NB4 (cell line): ENCODE measurements at places on chromosomes 11 and 22.

GRCh38 chr11:95531116-95531515 lies 258.5 kb downstream of the FAM76B start:
- peak; percentile 66 for DNase-seq

GRCh38 chr11:122723106-122723505 lies 67.6 kb downstream of the UBASH3B start:
- DNase-seq: no peak

DNA sequence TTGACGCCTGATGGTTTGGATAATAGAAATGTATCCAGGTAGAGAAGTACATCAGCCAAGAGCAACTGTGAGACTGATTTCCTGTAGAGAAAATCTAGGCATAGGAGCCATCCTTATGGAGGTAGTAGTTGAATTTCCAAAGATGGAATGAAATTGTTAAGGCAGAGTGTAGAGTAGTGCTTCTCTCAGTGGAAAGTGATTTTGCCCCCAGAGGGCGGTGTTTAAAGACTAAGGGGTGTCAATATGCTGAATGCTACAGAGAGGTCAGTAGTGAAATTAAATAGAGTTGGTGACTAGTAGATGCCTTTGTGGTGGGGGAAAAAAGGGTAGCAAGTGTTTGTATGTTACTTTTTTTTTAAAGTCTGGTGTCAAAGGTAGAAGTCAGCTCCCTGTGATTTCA lies 54.5 kb downstream of the TRIM44 start:
- no peak for DNase-seq

- DNase-seq: peak; percentile 73
Measured at GRCh38 chr11:114026355-114026754, 33.2 kb upstream of the ZBTB16 start.

- DNase-seq: peak; percentile 30
Measured at GRCh38 chr11:114892381-114893197, 214.3 kb downstream of the NXPE2 start.

DNA sequence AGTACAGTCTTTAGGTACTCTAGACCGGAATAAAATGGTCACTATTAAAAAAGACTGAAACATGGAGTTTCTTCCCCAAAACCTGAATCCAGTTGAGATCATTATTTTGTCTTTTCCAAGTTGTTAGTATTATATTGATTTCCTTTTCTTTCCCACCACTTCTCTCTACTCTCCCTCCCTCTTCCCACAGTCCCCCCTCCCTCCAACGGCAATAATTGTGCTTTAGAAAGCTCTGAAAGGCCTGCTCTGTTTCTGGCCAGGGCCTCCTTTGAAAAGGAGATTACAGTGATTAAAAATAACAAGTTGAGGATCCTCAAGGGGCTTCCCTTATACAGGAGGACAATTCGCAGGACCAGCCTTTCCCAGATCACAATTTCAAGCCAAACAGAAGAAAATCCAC lies 3.5 kb downstream of the SPON1 start:
- no peak for DNase-seq

DNA sequence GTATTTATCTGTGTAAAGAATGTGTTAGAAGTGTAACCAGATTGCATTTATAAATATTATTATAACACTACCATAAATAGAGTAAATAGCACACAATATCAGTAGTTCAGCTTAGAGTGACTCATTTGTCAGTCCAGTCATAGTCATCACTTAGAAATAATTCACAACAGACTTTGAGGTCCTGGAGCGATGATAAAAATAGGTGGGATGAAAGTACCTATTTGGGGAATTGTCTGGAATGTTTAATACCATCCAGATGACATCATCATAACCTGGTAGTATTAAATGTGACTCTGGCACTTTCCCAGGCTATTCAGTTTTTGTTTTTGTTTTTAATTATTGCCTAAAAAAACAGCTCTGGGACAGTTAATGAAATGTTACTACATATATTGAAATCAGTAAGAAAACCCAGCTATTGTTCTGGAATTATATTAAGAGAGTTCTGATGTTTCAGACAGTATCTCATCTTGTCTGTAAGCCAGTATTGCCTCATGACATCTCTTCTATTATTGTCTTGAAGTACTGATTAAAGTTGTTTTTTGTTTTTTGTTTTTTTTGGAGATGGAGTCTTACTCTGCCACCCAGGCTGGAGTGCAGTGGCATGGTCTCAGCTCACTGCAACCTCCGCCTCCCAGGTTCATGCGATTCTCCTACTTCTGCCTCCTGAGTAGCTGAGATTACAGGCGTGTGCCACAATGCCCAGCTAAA lies 74.8 kb downstream of the SIK2 start:
- no peak for DNase-seq

- DNase-seq: no peak
Measured at GRCh38 chr11:69791276-69792180, 16.4 kb upstream of the FGF4 start.

DNA sequence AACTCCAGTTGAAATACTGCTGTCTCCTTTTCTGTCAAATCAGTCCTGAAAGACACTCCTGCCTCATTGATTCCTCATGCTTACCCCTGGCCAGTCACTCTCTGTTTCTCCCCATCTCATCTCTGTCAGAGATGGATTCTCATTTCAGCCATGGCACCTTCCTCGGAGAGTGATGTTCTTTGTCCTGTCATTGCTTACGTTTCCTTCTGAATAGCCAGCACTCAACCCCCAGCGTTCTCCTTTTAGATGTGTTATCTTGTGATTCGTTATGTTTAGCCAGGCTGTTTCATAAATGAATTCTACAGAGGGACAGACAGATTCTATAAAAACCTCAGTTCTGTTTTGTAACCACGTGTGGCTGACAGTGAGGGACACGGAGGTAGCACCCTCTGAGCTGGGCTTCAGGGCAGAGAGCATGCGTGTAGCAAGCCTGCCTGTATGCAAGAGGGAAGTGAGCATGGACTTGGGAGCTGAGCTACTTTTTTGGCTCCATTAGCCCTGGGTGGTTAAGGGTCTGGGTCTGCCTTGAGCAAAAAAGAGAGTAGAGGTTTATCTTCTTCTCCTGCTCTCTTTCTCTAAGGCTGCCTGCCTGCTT lies 354.6 kb downstream of the DDX10 start:
- DNase-seq: no peak

DNA sequence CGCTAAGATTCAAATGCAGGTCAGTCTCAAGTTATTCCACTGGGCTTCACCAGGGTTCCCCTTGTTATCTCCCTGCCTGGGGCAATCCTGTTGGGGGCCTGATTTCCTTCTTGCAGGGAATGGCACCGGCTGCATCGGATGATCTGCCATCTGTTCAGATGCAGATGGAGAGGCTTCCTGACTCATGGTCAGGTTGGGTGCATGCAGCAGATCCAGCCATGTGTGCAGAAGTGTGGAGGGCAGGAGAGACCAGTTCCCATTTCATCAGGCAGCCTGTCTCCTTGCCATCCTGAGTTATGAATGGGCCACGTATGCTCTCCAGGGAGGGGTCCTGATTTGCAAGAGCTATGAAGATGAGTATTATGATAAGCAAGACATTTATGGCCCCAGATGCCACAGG lies 161.2 kb upstream of the PLET1 start:
- no peak for DNase-seq

- DNase-seq: peak; percentile 73
Measured at GRCh38 chr22:50269573-50269969, 609 bp downstream of the MAPK11 start.

GRCh38 chr11:77206264-77207018 lies 78.4 kb downstream of the MYO7A start:
- DNase-seq: peak; percentile 23

- no peak for DNase-seq
Measured at GRCh38 chr11:122692444-122692843, 36.9 kb downstream of the UBASH3B start.

DNA sequence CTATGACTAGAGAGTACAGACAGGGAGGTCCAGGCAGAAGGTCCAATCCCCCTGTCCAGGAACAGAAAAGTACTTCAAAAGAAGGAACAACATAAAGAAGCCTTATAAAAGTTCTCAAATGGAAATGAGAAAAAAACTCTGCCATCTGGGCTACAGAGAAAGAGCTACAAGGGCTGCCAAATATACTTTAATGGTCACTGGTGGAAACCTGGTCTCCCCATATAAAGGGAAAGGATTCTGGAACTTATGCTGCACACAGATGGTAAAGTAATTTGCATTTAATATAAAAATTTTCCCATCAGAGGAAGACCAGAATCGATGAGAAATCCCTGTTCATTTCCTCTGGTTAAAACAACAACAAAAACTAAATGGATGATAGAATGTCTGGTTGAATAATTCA lies 119.4 kb upstream of the MTMR2 start:
- no peak for DNase-seq

DNA sequence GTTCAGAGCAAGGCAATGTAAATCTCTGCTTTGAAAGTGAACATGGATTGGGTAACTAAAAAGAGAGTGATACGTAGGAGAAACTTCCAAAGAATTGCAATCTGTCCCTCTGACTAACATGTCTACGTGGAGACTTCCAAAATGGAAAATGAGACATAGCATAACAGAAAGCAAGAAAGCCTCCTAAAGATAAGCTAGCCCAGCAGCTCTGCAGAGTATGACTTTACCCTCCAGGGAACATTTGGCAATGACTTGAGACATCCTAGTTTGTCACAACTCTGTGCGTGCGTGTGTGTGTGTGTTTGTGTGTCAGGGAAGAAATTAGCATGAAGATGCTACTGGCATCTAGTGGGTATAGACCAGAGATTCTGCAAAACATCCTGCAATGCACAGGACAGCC lies 817.4 kb downstream of the NTM start:
- no peak for DNase-seq

GRCh38 chr11:67640758-67641337 lies 1.3 kb upstream of the TBX10 start:
- no peak for DNase-seq

GRCh38 chr22:29012101-29012433 lies 49.6 kb downstream of the C22orf31 start:
- no peak for DNase-seq

DNA sequence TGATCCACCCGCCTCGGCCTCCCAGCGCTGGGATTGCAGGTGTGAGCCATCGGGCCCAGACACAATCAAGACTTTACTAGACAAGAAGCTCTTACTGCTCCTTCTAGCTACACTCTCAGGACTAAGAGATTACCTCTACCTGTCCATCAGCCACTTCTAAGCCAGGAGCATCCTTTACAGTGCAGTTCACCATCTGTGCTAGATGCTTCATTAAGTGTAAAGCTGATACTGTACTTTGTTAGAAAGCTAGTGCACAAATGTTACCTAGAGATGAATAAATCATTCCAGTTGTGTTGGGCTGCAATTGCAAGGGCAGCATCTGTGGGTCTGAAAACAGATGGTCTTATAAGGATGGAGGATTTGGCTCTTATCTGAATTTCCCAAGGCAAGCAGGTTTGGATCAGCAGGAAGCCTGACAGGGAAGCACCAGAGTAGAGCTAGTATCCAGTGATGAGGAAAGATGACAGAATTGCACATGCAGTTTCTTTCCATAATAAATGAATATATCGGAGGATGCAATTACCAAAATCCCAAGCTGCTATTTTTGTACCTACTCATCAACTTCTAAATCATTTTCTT lies 58.3 kb downstream of the FAM168A start:
- DNase-seq: no peak

GRCh38 chr22:48807155-48807554 lies 1020.5 kb downstream of the BRD1 start:
- no peak for DNase-seq

- DNase-seq: no peak
Measured at GRCh38 chr22:47034905-47035419, 272.5 kb downstream of the TBC1D22A start.

DNA sequence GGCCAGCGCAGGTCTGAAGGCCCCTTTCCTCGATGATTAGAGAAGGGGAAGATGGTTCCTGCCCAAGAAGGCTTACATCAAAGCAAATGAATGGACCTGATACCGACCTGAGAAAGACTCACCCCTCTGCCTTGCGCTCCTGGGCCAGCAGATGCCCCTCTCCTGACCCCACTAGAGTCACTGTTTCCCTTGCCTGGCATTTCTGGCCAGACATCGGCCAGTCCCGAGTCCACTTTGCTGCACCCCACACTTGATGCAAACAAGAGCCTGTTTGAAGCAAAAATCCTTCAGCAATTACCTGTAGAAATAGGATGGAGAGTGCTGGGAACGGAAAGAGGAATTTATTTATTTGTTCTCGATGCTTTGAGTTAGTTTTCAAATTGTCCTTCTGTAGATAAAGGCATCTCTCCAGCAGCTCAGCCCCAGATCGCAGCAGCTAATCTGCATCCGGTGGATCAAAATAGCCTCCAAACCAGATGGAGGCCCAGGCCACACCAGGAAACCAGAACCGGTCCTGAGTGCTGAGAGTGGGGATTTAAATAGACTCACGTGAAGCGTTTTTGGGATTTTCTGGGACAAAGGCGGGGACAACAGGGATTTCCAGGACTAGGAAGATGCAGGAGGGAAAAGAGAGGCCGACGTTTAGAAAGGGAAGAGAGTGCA lies 148.6 kb downstream of the TRIM29 start:
- no peak for DNase-seq

- no peak for DNase-seq
Measured at GRCh38 chr22:36480941-36481392, 473 bp downstream of the TXN2 start.

DNA sequence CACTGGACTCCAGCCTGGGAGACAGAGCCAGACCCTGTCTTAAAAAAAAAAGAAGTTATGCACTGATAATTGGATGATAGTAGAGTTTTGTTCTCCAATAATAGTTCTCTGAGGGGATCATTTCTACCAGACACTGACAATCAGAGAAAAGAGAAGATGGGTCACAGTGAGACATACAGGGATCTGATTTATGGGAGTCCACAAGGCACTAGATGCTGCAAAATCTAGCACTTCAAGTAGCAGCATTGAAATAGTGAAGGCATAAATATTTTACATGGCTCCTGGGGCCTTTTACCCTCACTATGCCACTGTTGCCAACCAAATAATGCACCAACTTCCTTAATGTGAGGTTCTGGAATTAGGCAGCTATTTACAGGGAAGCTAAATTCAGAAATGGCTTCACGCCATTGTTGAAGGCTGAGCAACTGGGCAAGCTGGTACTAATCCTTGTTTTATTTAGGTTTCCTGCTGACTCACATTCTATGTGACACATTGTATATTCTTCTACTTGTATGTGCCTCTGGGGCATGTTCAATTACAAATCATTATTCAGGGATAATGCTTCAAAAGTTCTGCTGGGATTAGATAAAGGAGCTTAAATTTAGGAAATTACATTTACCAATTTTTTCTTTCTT lies 38.2 kb upstream of the ABTB2 start:
- DNase-seq: no peak

- peak; percentile 68 for DNase-seq
Measured at GRCh38 chr22:19577422-19577966, 53.3 kb upstream of the CLDN5 start.

GRCh38 chr11:66851239-66851596 lies 5.6 kb upstream of the LRFN4 start:
- no peak for DNase-seq

- DNase-seq: peak; percentile 66
Measured at GRCh38 chr22:46297151-46297812, 612 bp downstream of the GTSE1 start.

DNA sequence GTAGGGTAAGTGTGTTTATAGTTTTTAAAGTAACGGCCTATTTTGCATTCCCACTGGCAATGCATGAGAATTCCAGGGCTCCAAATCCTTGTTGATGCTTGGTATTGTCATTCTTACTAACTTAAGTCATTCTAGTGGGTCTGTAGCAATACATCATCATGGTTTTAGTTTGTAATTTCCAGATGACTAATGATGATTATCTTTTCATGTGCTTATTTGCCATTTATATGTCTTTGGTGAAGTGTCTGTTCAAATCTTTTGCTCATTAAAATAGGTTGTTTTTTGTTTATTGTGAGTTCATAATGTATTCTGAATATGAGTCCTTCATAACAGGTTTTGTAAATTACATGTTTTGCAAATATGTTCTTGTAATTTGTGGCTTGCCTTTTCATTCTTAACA lies 31.2 kb downstream of the MTMR3 start:
- DNase-seq: no peak
